ENCODE measurements at places on chromosomes 1 and 21.

GRCh38 chr21:34936883-34937563 lies 112.1 kb downstream of the RUNX1 start:
- DNase-seq, result no peak

- no peak for DNase-seq
Measured at GRCh38 chr1:119004129-119004527, 16.0 kb upstream of the TBX15 start.

DNA sequence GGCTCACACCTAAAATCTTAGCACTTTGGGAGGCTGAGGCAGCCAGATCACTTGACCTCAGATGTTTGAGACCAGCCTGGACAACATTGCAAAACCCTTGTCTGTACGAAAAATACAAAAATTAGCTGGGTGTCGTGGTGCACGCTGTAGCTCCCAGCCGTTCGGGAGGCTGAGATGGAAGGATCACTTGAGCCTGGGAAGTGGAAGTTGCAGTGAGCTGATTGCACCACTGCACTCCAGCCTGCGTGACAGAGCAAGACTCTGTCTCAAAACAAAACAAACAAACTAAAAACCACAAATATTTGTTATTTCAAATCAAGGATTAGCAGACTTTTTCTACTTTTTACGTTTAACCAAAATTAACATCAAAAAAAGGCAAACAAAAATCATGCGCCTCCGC lies 31.3 kb downstream of the INKA2 start:
- DNase-seq, result no peak

- no peak for DNase-seq
Measured at GRCh38 chr1:43171312-43171875, 696 bp downstream of the EBNA1BP2 start.

DNA sequence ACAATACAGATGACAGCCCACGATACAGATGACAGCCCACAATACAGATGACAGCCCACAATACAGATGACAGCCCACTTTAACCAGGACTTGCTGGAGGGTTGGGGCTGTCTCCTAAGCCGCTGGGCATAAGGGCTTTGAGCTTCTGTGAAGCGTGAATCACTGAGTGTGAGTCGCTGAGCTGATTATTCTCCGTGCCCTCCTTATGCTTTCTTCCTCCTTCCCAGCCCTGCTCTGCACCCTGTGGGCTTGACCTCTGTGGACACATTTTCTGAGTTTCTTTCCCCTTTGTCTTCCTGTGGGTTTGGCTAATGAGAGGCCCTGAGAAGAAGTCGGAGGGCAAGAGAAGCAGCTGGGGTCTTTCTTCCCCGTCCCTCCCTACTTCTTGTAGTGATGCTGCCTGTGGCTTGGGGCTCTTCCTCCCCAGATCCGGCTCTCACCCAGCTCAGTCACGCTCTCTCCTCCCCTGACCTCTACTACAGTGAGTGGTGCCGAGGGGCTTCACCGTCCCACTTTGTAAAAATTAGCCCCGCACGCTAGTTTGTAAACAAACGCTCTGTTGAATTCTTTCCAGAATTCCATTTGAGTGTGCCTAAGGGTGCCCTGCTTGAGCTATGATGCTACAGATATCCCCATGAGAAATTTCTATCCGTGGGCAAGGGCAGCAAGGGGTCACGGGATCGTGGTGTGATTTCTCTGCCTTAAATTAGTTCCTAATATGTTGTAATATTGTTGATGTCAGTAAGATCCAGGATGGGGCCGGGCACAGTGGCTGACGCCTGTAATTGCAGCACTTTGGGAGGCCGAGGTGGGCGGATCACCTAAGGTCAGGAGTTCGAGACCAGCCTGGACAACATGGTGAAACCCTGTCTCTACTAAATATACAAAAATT lies 46.4 kb upstream of the SOD1 start:
- DNase-seq, result no peak

All from central memory CD8-positive, alpha-beta T cell (primary cell).